ENCODE measurements at places on chromosomes 1 and 21.
A peak's percentile ranks its signal among the peaks of the same experiment; 100 is the strongest.

DNA sequence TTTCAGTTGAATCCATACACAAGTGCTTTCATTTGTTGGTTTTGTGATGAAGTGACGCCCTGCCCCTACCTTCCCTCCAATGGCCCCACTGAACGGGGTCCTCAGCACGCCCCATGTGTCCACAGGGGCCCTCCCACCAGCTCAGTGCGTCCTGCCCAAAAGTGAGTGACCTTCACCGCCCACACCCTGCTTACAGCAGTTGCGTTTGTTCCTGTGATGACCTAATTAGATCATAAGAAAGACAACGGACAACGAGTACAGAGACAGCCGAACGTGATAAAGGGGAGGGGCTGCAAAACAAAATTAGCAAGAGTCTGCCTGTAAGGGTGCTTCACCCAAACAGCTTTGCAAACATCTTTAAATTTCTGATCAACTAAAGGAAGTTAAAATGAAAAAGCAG, 38.2 kb upstream of the RIPK4 start:
- no peak for DNase-seq

DNA sequence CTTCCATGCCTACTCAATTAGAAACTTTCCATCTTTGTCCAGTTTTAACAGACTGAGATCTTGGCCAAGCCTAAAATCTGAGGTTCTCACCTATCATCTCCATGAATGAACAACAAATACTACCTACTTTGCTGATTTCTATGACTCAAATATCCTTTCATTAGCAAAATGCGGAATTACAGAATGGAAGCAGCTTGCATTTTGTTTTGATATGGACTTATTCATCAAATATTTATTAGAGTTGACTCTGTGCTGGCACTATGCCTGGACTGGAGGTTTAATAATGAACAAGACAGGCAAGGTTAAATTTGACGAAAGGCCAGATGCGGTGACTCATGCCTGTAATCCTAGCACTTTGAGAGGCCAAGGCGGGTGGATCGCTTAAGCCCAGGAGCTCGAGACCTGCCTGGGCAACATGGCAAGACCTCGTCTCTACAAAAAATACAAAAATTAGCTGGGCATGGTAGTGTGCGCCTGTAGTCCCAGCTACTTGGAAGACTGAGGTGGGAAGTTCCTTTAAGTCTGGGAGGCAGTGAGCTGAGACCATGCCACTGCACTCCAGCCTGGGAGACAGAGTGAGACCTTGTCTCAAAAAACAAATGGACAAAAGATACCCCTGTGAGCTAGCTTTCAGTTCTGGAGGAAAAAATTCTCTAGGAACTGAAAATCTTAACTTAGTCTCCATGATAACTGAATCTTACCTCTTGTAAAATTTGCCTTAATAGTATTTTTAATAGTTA, 29.4 kb upstream of the SOD1 start:
- peak; percentile 92 for DNase-seq

DNA sequence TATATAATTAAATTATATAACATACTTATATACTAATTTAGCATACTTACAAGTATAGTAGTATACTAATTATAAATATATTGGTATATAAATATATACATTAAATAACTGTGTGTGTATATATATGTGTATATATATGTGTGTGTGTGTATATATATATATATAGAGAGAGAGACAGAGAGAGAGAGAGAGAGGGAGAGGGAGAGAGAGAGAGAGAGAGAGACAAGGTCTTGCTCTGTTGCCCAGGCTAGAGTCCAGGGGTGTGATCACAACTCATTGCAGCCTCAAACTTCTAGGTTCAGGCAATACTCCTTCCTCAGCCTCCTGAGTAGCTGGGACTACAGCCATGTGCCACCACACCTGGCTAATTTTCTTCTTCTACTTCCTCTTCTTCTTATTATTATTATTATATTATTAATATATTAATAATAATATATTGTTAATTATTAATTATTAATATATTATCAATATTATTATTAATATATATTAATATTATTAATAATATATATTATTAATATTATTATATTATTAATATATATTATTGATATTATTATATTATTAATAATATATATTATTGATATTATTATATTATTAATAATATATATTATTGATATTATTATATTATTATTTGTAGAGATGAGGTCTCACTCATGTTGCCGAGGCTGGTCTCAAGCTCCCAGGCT, 185.5 kb downstream of the CRB1 start:
- no peak for DNase-seq

GRCh38 chr1:182143154-182143657, 81.7 kb upstream of the ZNF648 start:
- peak; percentile 58 for DNase-seq

DNA sequence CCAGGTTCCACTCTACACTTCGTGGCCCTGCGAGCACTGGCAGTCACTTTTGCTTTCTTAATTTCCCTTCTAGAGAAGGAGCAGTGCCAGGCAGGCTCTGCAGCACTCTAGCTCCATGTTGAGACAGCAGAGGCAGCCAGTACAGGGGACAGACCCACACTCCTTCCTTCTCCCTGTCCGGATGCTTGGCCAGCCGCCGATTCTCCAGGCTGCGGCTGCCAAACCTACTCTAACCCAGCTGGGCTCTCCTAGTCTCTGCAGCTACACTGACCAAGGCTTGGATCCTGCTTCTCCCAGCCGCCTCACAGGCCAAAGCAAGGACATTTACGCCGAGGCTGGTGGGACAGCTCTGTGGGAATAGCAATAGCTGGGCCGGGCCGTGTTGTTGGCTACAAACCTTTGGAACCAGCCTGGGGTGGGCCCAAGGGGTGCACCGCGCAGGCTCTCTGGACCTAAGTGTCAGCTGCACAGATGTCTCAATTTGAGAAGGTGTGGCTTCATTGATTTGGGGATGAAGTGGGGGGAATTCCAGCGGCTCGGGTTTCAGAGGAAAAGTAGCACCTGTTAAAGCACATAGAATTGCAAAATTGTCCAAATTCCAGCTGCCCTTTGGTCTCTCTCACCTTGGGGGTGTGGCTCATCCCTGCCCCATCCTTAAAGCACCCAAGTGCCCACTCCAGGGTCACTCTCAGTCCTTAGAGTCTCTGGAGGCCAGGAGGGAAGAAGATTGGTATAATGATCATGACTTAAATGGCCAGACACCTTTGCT, 3.2 kb downstream of the BARHL2 start:
- DNase-seq = no peak

- DNase-seq = no peak
These were observed 25.9 kb downstream of the COL16A1 start for GRCh38 chr1:31677949-31678348.

- DNase-seq = peak; percentile 37
These were observed 24.5 kb downstream of the CXADR start for GRCh38 chr21:17537299-17537698.

All from NCI-H226 (cell line).